ENCODE measurements at places on chromosomes 11 and 22.

DNA sequence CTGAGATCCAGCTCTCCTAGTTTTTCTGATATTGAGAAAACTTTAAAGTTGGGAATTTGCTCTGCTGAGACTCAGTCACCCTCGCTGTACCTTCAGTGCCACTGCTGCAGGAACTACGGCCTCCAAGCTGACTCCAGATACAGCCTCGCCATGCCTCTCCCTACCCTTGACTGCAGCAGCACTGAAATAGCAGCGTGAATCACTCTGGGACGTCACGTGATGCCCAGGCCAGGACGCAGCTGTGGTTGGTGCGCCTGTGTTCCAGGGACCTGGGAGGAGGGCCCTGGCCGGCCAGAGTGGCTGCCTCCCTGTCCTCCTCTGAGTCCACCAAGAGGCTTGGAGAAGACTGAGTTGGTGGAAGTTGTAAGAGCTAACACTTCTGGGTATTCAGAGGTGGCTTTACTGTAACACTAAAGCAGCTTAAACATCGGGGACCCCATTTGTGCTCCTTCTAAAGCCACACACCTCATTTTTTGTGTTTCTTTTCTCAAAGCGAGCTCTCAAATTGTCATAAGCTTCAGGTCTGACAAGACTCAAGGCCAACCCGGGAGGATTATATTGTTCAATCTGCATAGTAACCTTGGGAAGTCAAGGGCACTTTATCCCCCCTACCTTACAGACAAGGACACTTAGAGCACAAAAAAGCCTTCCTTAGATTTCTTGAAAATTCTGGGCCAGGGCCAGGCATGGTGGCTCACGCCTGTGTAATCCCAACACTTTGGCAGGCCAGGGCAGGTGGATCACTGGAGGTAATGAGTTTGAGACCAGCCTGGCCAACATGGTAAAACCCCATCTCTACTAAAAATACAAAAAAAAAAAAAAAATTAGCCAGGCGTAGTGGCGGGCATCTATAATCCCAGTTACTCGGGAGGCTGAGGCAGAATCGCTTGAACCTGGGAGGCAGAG is 4.2 kb upstream of the STIP1 start:
- DNase-seq = peak; percentile 92

DNA sequence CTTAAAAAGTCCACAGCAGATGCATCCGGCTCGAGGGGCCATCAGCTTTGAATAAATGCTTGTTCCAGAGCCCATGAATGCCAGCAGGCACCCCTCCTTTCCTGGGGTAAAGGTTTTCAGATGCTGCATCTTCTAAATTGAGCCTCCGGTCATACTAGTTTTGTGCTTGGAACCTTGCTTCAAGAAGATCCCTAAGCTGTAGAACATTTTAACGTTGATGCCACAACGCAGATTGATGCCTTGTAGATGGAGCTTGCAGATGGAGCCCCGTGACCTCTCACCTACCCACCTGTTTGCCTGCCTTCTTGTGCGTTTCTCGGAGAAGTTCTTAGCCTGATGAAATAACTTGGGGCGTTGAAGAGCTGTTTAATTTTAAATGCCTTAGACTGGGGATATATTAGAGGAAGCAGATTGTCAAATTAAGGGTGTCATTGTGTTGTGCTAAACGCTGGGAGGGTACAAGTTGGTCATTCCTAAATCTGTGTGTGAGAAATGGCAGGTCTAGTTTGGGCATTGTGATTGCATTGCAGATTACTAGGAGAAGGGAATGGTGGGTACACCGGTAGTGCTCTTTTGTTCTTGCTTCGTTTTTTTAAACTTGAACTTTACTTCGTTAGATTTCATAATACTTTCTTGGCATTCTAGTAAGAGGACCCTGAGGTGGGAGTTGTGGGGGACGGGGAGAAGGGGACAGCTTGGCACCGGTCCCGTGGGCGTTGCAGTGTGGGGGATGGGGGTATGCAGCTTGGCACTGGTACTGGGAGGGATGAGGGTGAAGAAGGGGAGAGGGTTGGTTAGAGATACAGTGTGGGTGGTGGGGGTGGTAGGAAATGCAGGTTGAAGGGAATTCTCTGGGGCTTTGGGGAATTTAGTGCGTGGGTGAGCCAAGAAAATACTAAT is 1.9 kb downstream of the NEAT1 start:
- DNase-seq = no peak

GRCh38 chr11:28137366-28137765 is 29.2 kb downstream of the METTL15 start:
- DNase-seq = no peak

GRCh38 chr11:17687946-17688670 is 31.3 kb upstream of the MYOD1 start:
- no peak for DNase-seq

DNA sequence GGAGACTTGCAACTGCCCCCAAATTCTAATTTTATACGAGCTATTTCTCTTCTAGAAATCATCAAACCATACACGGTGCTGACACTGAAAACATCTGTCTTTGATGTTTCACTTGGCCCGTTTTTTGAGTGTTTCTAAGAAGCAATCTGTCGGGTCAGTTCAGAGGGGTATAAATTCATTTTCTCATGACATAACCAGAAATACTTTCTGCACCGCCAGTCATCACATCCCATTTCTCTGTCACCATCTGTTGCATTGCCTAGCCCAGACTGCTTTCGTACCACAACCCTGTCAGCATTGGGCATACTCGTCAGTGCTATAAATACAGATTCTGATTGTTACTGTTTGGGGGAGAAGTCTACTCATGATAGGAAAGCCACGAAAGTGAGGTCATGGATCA is 63.1 kb upstream of the CCDC90B start:
- no peak for DNase-seq

DNA sequence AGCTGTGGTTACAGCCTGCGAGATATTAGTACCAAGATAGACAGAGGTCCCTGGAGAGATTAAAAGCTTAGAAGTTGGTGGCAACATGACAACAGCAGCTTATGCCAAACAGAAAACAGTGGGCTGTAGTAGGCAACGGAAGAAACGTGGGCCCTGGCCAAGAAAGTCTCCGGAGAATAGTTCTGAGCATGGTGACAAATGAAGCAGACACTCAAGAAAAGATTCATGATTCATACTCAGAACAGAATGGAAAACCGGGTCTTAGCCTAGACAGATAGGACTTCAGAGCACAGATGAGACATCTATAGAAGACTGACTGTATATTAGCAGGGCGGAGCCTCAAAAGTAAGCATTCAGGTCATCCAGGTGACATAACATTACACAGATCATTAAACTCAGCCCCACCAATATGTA is 727.4 kb downstream of the ETS1 start:
- no peak for DNase-seq

DNA sequence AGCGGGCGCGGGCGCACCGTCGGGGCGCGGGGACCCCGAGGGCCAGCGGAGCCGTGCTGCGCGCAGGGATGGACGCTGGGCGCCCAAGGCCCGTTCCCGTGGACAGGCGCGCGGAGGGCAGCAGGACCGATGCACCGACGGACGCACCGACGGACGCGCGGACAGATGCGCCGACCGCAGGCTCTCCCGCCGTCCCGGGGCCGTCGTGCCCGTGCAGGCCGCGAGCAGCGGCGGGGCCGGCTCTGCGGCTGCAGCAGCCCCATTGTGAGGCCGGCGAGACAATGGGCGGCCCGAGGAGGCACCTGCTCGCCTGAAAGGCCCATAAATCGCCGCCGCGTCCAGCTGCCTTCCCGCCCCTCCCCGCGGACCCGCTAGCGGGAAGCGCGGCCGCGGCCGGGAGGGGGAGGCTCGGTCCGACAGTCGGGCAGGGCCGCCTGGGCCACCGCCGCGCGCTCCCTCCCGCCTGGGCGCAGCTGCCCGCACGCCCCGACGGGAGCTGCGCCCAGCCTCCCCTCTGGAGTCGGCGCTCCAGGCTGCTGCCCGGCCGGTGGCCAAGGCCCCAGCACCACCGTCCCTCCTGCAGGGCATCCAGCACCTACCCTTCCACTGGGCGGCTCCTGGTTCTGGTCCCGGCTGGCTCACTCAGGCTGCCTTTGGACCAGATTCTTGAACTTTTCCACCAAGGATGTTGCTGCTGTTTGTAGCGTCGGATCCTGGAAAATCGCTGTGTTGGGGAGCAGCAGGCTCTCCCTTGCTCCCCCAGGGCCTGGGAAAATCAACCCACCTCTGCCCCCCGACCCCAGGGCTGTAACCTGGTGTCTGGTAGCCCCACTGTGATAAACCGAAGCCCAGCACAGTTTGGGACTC is 15.8 kb downstream of the CDKN1C start:
- DNase-seq = peak; percentile 58

DNA sequence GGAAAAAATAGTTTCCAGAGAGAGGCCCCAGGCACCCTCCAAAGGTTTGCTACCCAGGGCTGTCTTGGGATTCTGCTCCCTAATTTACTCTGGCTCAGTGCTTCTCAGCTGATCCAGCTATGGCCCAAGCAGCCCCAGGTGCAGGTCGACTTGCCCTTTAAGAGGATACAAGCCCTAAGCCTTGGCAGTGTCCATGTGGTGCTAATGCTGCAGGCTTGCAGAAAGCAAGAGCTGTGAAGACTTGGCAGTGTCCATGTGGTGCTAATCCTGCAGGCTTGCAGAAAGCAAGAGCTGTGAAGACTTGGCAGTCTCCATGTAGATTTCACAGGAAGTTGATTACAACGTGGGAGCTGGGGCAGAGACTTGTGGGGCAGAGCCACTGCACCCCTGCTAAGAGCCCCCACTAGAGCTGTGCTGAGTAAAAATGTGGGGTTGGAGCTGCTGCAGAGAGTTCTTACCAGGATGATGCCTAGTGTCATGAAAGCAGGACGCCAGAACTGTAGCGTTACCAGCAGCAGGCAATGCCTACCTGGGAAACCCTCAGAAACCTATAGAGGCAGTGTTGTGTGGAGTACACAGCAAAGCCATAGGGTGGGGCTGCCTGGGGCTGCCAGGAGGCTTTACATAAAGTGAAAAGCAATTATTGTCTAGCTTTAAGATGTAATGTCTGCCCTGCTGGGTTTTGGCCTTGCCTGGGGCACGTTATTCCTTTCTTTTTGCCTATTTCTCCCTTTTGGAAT is 16.1 kb upstream of the OR52K1 start:
- DNase-seq = no peak

- DNase-seq = no peak
These were observed 450.8 kb downstream of the SOX6 start for GRCh38 chr11:15905366-15906104.

- DNase-seq = no peak
These were observed 49.7 kb downstream of the DNHD1 start for GRCh38 chr11:6546735-6547134.

DNA sequence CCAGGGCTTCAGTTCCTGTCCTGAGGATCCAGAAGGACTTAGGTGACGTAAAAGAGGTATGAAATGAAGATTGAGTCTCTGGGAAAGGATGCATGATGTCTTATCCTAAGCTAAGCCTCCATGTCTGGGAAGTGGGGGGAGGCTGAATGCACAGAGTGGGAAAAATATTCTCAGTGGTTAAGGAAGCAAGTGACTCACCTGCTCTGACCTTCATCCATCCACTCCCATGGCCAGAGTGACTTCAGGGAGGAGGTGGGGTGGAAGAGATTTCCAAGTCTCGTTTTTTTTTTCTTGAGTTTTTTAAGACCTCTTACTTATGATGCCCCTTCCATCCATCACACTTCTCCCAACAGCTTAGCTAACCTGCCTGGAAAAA is 32.5 kb upstream of the POLD3 start:
- no peak for DNase-seq

- peak; percentile 43 for DNase-seq
These were observed 850.3 kb downstream of the OPCML start for GRCh38 chr11:132681971-132682370.

DNA sequence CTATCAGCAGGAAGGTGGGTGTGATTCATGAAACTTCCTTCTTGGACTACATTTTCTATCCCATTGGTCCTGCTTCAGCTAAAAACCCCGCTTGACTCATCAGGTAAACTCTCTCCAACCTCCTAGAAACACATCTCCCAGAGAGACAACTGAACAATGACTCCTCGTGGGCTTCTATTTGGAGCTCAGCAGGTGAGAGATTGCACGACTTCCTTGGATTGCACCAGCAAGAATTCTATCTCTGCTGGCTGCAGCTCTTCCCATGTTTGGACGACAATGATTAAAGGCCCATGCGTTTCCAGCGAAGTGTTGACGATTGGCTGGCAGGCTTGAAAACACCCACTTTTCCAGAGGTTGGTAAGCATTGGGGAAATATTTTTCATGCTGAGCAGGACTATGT is 216.1 kb upstream of the NTM start:
- no peak for DNase-seq

DNA sequence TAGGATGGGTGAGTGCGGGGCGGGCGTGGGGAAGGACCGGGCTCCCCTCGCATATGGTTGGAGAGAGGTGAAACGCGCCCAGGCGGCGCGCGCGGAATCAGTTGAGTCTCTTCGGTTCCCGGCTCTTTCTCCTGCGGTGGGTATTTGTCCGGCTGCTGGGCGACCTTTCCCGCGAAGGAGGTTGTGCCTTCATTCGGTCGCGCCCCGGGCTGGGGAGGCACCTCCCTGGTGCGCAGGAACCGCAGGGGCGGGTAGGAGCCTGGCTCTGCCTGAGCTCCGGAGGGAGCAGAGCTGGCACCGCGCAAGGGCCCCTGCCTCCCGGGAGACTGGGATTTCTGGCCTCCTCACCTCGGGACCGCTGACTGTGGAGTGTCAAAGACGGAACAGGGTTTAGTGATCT is 27.5 kb downstream of the SAA4 start:
- DNase-seq = no peak

- no peak for DNase-seq
These were observed 3.8 kb upstream of the MMP27 start for GRCh38 chr11:102709201-102709945.

GRCh38 chr22:46453829-46454503 is 83.5 kb downstream of the CELSR1 start:
- no peak for DNase-seq

DNA sequence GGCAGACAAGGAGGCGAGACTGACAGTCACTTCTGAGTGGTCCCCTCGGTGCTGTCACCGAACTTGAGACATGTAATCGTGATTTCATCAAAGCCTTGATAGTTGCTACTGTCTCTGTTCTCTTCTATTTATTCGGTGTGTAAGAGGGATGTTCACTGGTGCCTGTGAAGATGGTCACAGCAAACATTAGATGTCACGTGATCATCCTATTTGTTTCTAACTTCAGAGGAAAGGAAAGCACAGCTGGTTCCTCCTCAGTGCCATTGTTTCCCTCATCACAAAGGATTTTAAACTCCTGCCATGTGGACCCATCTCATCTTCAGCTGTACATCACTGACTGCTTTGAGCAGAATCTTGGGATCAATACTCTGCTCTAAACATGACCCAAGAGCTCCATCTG is 73.1 kb upstream of the CLMP start:
- no peak for DNase-seq

- DNase-seq = no peak
These were observed 6.4 kb downstream of the MARK2 start for GRCh38 chr11:63845303-63845702.

GRCh38 chr22:19719050-19719482 is 4.3 kb upstream of the GP1BB start:
- DNase-seq = no peak

- no peak for DNase-seq
These were observed 1.0 kb downstream of the CCDC85B start for GRCh38 chr11:65891219-65892136.

GRCh38 chr11:19087658-19088057 is 27.1 kb upstream of the MRGPRX2 start:
- DNase-seq = no peak

GRCh38 chr11:32109138-32109537 is 18.3 kb downstream of the RCN1 start:
- DNase-seq = no peak
